Stimulated activated CD4-positive, alpha-beta T cell treated with anti-CD3 and anti-CD28 coated beads, Interleukin-1b, Interleukin-23, amount 100 ng/mL, for 1 hour (primary cell): ENCODE measurements at places on chromosomes 3 and 15.

DNA sequence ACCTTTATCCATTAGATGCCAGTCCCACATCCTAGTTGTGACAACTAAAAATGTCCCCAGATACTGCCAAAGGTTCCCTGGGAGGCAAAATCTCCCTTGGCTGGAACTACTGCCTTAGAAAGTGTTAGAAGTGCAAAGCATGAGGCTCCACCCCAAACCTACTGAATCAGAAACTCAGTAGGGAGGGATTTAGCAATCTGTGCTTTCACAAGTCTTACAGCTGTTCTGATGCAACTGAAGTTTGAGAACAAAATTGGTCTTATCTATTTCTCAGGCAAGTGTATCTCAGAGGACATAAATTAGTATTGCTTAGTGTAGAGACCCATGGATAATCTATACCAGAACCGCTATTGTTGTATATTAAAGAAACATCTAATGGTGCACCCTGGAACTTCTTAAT, 70.2 kb downstream of the CLDN1 start:
- no peak for DNase-seq

DNA sequence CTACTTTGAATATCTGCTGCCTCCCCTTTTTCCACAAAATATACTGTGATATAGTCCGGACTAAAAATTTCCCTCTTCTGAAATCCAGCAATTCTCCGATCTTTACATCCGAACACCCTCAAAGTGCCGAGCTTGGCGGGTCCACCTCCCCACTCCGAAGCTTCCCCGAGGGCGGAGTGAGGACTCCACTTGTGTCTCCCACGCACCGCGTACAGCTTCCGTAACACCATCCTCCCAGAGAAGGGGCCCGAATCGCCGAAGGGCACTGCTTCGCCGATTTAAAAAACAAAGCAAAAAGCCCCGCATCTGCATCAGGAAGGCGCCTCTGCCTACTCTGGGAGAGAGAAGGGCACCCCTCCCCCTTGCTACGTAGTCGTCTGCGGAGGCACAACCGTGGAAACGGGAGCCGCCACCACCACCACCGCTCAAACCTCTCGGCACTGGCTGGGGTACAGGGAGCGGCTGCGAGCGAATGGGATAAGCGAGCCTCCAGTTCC, 551 bp downstream of the NCBP2 start:
- peak; percentile 35 for DNase-seq

DNA sequence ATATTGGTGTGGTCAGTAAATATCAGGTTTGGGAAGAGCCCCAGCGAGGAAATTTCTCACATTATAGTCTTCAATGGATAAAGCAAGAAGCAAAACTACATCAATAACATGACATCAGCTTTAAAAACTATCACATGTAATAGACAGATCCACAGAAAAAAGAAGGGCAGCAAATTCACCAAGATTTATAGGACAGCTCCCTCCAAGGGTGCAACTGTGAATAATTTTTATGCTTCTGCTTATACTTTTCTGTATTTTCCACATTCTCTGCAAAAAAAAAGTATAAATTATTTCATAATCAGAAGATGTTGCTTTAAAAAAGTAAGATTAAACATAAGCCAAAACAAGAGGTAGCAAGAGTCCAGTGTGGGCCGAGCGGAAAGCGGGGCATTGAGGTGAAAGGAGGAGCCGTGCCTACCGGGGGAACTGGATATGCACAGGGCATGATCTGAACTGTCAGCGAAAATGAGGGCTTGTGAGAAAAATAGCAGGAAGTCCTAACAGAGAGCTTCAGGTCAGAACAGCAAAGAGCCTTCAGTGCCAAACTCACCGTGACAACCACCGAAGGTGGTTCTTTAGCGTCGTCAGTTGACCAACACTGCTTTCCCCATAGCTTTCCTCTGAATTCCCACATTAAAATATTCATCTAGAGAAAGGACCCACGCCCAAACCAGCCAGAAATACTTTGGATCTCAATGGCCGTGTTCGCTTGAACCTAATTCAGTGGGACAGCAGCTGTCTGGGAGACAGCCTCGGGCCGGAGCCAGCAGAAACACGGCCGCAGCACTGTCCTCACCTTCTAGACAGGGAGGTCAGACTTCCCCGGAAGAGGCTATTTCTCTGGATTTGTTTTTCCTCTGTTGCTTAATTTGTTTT, 59.8 kb downstream of the FAM174B start:
- no peak for DNase-seq

DNA sequence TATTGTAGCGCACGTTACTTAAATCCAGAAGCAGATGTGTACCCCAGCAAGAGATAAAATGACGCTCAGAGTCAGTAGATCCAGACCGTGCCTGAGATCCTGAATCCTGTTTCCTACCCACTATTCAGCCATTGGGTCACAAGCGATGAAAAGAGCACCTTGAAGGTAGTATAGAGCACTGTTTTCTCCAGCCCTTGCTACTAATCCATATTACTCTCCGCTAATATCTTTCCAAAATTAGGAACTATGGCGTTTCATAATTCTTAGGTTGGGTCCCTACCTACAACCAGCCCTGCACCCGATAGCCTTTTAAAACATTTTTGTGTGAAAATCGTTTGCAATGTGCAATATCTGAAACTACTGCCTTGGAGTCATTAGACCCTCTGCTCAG, 596 bp downstream of the BTD start:
- no peak for DNase-seq

GRCh38 chr3:30858894-30859389, 35.5 kb downstream of the GADL1 start:
- no peak for DNase-seq

DNA sequence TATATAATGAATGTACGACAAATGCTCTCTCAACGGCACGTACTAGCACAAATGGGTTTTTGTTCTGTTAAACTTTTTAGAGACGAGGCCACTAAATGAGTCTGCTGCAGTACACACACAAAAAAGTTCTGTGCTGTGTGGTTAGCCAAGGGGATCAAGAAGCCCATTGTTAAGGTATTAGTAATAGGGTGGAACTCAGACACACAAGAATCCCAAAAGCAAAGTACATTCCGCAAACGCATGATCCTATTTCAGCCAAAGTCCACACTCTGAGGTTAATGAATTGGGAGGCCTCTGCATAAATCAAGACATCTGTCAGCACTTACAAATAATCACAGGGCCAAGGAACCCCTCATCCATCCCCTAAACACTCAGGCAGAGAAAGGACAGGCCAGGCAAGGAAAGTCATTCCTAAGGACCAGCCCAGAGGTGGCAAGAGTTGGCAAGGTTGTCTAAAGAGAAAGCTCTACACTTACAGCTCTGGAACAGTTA, 12.1 kb downstream of the OSBPL10 start:
- DNase-seq: no peak

DNA sequence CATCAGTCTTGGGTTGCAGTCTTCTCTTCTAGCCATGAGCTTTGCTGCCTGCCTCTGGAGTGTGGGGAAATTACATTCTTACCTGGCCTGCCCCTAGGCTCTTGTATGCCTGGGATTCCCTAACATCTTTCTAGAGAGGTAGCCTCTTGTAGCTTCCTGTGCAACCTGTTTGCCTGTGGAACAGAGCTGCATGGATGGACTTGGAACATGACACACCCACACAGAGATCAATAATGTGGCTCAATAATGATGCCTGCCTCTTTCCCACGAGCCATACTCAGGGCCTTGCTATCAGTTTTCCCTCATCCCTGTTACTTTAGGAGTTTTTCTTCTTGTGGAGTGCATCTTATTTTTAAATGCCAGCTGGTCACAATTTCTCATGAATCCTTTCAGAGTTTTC, 11.4 kb downstream of the CHCHD6 start:
- no peak for DNase-seq

DNA sequence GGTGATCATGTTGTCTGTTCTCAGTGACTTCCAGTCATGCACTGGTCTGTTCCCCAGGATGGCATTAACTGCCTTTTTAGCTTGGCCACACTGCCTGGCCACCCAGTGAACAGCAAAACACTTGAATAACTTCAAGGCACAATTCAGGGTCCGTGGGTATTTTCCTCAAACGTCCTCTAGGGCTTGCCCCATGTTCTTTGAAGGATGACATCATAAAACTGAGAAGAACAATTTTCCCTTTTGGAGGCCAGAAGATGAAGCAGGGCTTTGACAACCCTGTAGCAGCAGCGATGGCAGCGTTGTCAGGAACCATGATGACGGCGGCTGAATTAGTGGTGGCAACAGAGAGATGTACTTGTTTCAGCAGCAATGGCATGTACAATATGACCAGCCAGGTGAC, 465.9 kb upstream of the ONECUT1 start:
- no peak for DNase-seq

GRCh38 chr15:60390231-60390630, 7.6 kb downstream of the ANXA2 start:
- DNase-seq: no peak

GRCh38 chr15:89569090-89569745, 6.1 kb upstream of the TICRR start:
- no peak for DNase-seq

GRCh38 chr3:140334132-140334929, 343.5 kb upstream of the TRIM42 start:
- DNase-seq: no peak

DNA sequence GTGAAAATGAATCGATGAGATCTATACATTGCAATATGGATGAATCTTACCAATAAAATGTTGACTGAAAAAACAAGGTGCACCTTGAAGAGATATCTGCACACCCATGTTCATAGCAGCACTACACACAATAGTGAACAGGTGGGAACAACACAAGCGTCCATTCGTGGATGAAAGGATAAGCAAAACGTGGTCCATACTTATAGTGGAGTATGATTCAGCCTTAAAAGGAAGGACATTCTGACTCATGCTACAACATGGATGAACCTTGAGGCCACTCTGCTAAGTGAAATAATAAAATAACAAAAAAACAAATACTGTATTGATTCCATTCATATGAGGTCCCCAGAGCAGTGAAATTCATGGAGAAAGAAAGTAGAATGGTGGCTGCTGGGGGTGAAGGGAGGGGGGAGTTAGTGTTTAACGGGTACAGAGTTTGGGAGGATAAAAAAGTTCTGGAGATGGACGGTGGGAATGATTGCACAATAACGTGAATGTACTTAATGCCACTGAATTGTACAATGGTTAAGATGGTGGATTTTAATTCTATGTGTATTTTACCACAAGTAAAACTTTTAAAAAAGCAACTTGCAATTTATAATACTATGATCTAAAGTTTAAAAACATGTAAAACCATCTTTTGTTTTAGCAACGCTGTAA, 35.6 kb downstream of the IQSEC1 start:
- no peak for DNase-seq
